ENCODE measurements at places on chromosomes 3 and 15. TPM values are rescaled to one million over a fixed set of nuclear protein-coding genes. Genes with fewer than 3 reads are reported as not detected.

GRCh38 chr3:84717894-84718293 is 240.9 kb upstream of the CADM2 start:
- H3K4me1 ChIP-seq = no peaks in the 10 kb centered on the region
- no peak for DNase-seq
- no peaks in the 10 kb centered on the region for H3K27me3 ChIP-seq
- H3K4me3 ChIP-seq = no peak overlapping the region
- no peak overlapping the region for H3K27ac ChIP-seq

DNA sequence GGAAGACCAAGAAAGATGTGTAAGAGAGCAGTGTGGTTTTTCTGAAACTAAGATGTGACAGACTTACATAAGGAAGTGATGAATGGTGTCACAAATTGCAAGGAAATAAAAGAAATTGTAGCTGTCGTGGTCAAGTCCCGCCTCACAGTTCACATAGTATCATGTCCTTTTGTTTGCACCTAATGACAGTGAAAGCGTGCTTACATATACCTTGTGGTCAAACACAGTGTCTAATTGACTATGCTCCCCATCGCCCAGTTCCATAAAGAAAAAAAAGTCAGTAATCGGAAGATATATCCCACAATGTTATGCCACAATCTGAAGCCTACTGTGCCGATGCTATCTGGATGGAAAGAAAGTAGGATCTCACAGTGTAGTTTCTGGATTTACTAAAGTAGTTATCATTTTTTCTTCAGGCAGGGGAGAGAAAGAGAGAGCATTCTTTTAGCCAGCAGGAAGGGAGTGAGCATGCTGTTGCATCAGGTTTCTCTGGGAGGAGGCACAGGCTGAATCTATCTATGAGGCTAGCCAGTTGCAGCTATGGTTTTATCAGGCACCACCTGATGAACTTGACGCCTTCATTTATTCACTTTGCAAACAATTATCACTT is 9.8 kb upstream of the PLSCR1 start:
- no peaks in the 10 kb centered on the region for H3K27me3 ChIP-seq
- H3K27ac ChIP-seq = no peak overlapping the region
- no peak overlapping the region for H3K4me3 ChIP-seq
- DNase-seq = no peak

DNA sequence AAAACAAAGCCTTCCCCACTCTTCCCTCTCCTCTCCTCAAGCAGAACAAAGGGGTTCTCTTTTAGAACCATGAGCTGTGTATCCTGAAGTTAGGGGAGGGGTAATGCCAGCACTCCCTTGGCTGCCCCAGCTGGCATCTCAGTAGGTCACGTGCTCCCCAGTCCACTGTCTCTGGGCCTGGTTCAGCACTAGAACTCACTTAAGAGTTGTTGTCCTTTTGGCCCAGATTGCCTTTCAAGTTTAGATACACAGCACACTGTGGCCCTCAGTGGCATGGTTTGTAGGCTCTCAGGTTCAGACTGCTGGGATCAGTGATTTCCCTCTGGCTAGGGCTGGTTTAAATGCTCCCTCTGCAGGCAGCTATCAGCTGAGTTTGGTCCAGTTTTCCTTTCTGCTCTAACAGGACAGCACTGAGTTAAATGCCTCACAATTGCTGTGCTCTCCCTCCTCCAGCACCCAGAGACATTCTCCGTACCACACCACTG is 188.4 kb upstream of the ST8SIA2 start:
- no peak overlapping the region for H3K27ac ChIP-seq
- no peaks in the 10 kb centered on the region for H3K4me1 ChIP-seq
- no peaks in the 10 kb centered on the region for H3K27me3 ChIP-seq
- no peak overlapping the region for H3K4me3 ChIP-seq

Gene ZPLD1
- not detected for total RNA-seq

GRCh38 chr3:195708061-195708460 is 12.7 kb upstream of the MUC20 start:
- no peak overlapping the region for H3K4me3 ChIP-seq
- DNase-seq = no peak
- H3K27ac ChIP-seq = no peak overlapping the region
- H3K4me1 ChIP-seq = no peaks in the 10 kb centered on the region

Gene ADGRG7
- not detected for total RNA-seq

Gene NKIRAS1
- 9.0 TPM for total RNA-seq

- no peak overlapping the region for H3K4me3 ChIP-seq
- no peaks in the 10 kb centered on the region for H3K36me3 ChIP-seq
- no peaks in the 10 kb centered on the region for H3K27me3 ChIP-seq
- no peak for DNase-seq
- no peak overlapping the region for H3K27ac ChIP-seq
These were observed 869.7 kb downstream of the OTOL1 start for GRCh38 chr3:162366166-162366766.

Gene PLOD2
- total RNA-seq = 8.8 TPM

GRCh38 chr3:126342991-126343648 is 14.1 kb downstream of the KLF15 start:
- peak; percentile 67 for DNase-seq
- H3K36me3 ChIP-seq = no peaks in the 10 kb centered on the region
- H3K27me3 ChIP-seq = no peaks in the 10 kb centered on the region
- H3K4me1 ChIP-seq = no peaks in the 10 kb centered on the region
- H3K27ac ChIP-seq = no peak overlapping the region

DNA sequence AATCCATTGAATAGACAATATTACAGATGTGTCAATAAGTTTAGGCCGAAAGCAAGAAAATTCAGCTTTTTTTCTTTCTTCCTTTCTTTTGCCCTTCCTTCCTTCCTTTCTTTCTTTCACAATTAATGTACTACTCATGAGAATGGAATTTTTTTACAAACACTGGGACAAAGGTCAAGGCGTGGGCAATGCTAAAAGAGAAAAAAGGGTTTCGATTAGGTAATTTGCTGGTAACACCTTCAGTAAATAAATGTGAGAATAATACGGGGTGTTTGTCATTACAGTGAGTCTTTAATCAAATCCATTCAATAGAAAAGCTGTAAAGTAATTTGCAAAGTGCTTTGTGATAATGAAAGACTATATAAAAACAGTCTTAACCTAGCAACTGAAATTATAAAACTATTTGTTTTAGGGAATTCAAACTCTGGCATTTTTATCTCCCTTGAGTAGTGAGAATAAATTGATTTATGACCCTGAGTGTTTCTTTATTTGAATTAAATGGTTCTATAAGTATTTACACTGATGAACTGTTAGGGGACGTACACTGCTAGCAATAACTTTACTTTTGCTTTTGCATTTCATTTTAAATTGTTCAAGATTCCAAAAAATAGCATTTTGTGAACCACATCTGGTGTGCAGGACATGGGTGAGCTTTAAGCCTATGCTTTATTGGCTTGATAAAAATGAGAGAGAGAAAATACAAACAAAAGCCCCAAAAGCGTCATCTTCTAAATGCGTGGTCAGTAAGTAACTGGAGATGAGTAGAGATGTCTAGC is 104.2 kb upstream of the THRB start:
- no peak overlapping the region for H3K4me3 ChIP-seq
- H3K4me1 ChIP-seq = no peaks in the 10 kb centered on the region
- no peaks in the 10 kb centered on the region for H3K27me3 ChIP-seq
- no peak for DNase-seq
- H3K27ac ChIP-seq = no peak overlapping the region
- H3K36me3 ChIP-seq = no peaks in the 10 kb centered on the region

Gene ZMYND10
- 0.93 TPM for total RNA-seq

DNA sequence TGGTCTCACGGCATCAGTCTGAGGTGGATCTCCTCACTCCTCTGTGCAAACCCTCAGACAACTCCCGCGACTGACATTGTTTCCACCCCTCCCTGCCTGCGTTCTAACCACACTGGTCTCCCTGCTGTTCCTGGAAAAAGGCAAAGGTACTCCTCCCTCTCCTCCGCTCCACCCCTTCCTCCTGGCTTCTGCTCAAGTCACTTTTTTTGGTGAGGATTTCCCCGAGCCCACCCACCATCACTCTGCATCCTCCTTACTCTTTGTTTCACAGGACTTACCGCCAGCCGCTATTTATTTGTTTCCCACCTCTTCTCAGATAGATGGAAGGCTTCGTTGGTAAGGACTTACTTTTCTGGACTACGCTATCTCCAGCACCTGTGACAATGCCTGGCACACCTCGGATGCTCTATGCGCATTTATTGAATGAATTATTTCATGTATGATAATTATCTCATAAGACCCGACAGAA is 25.6 kb downstream of the PRR23E start:
- DNase-seq = no peak
- H3K27me3 ChIP-seq = peaks cover 21% of the 10 kb centered on the region
- no peaks in the 10 kb centered on the region for H3K36me3 ChIP-seq
- H3K4me1 ChIP-seq = no peaks in the 10 kb centered on the region
- H3K27ac ChIP-seq = no peak overlapping the region
- no peak overlapping the region for H3K4me3 ChIP-seq

- no peaks in the 10 kb centered on the region for H3K27me3 ChIP-seq
- H3K4me1 ChIP-seq = peaks cover 18% of the 10 kb centered on the region
- H3K36me3 ChIP-seq = no peaks in the 10 kb centered on the region
- no peak for DNase-seq
- H3K27ac ChIP-seq = no peak overlapping the region
These were observed 131.6 kb upstream of the RASGRP1 start for GRCh38 chr15:38696109-38696727.

GRCh38 chr15:70234256-70234905 is 136.7 kb upstream of the TLE3 start:
- peaks cover 5% of the 10 kb centered on the region for H3K4me1 ChIP-seq
- H3K36me3 ChIP-seq = no peaks in the 10 kb centered on the region
- H3K4me3 ChIP-seq = no peak overlapping the region
- peak; percentile 15 for DNase-seq
- no peak overlapping the region for H3K27ac ChIP-seq
- H3K27me3 ChIP-seq = no peaks in the 10 kb centered on the region

GRCh38 chr15:80396096-80396495 is 8.1 kb upstream of the ARNT2 start:
- no peaks in the 10 kb centered on the region for H3K36me3 ChIP-seq
- no peak overlapping the region for H3K27ac ChIP-seq
- H3K4me1 ChIP-seq = no peaks in the 10 kb centered on the region
- no peak for DNase-seq
- H3K4me3 ChIP-seq = no peak overlapping the region
- H3K27me3 ChIP-seq = no peaks in the 10 kb centered on the region

GRCh38 chr15:79451361-79451999 is 19.3 kb downstream of the MINAR1 start:
- H3K27me3 ChIP-seq = peaks cover 15% of the 10 kb centered on the region
- H3K4me1 ChIP-seq = no peaks in the 10 kb centered on the region
- no peak overlapping the region for H3K27ac ChIP-seq
- no peak overlapping the region for H3K4me3 ChIP-seq
- DNase-seq = no peak

GRCh38 chr3:171195686-171196085 is 169.2 kb upstream of the SLC2A2 start:
- no peaks in the 10 kb centered on the region for H3K36me3 ChIP-seq
- H3K27me3 ChIP-seq = no peaks in the 10 kb centered on the region
- H3K4me1 ChIP-seq = no peaks in the 10 kb centered on the region
- H3K4me3 ChIP-seq = no peak overlapping the region

Gene PPP1R14D
- not detected for total RNA-seq

GRCh38 chr3:63386568-63386967 is 108.5 kb downstream of the SYNPR start:
- no peaks in the 10 kb centered on the region for H3K4me1 ChIP-seq
- H3K27ac ChIP-seq = no peak overlapping the region
- H3K36me3 ChIP-seq = no peaks in the 10 kb centered on the region
- DNase-seq = no peak

GRCh38 chr15:31280831-31281216 is 45.8 kb upstream of the KLF13 start:
- no peak overlapping the region for H3K27ac ChIP-seq
- H3K4me1 ChIP-seq = no peaks in the 10 kb centered on the region
- H3K36me3 ChIP-seq = no peaks in the 10 kb centered on the region
- DNase-seq = no peak

Gene SI
- not detected for total RNA-seq

Gene ANKUB1
- total RNA-seq = not detected

GRCh38 chr3:184711493-184712247 is at the start of gene MAGEF1:
Gene MAGEF1, minus strand, starts transcription at chr3:184712064. Its CDS starts 243 bp downstream, at chr3:184711821.
- peak within 1 kb of the TSS; percentile 89 for H3K27ac ChIP-seq
- H3K27me3 ChIP-seq = no peaks in the 10 kb centered on the region
- H3K4me1 ChIP-seq = peaks cover 12% of the 10 kb centered on the region
- peak; percentile 91 for DNase-seq

Gene CTXN2
- total RNA-seq = not detected

DNA sequence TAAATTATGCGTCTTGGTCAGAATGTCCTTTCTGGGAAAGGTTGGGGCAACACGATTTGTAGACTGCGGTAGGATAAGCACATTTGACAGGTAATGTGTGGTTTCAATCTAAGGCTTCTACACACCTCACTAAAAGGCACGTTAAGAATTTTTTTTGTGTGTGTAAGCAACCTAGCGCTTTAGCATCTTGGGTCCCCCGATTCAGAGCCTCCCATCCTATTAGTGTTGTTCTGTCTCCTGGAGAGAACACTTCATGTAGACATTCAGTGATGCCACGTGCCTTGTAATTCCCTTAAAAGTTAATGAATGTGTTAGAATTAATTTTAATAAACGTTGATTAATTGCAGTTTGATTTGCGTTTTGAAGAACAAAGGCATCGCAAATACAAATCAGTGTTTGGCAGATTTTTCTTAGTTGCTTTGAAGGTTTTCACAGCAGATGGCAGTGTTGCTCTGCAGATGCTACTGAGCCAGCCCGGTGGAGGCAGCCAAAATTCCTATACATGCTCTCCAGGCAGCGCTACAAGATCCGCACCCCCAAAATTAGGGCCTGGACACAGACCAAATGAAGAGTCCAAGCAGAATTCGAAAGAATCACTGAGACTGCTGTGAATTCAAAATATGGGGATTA is 63.5 kb downstream of the OTOL1 start:
- no peaks in the 10 kb centered on the region for H3K36me3 ChIP-seq
- no peak overlapping the region for H3K27ac ChIP-seq

- H3K27ac ChIP-seq = no peak overlapping the region
- H3K36me3 ChIP-seq = no peaks in the 10 kb centered on the region
- H3K4me3 ChIP-seq = no peak overlapping the region
- no peaks in the 10 kb centered on the region for H3K4me1 ChIP-seq
These were observed 287.5 kb downstream of the ZPLD1 start for GRCh38 chr3:102722317-102722716.

Gene STAC
- 0.44 TPM for total RNA-seq

- DNase-seq = no peak
- no peaks in the 10 kb centered on the region for H3K27me3 ChIP-seq
- H3K36me3 ChIP-seq = no peaks in the 10 kb centered on the region
- H3K4me1 ChIP-seq = no peaks in the 10 kb centered on the region
- no peak overlapping the region for H3K4me3 ChIP-seq
These were observed 439.3 kb upstream of the ARPP21 start for GRCh38 chr3:35200056-35200455.

Measured in spleen (tissue), 13 donors.